CD8-positive, alpha-beta memory T cell (primary cell): ENCODE measurements at places on chromosomes 2 and 18. TPM values are rescaled to one million over a fixed set of nuclear protein-coding genes. Genes with fewer than 3 reads are reported as not detected.

GRCh38 chr2:167294776-167295140 is 406.5 kb downstream of the XIRP2 start:
- no peak for DNase-seq

DNA sequence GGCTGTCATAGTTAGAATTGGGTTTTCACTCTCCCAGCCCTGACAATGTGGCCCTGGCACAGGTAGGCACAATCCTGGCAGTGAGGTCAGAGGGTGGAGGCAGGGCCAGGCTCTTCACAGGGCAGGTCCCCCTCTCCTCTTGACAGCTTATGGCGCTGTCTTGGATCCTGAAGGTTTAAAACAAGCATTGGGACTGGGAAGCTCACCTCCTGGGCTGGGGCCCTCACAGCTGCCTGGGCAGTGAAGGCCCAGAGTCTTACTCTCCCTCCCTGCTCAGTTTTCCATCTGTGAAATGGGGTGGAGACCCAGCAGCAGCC is 23.3 kb downstream of the LBH start:
- no peak for DNase-seq

DNA sequence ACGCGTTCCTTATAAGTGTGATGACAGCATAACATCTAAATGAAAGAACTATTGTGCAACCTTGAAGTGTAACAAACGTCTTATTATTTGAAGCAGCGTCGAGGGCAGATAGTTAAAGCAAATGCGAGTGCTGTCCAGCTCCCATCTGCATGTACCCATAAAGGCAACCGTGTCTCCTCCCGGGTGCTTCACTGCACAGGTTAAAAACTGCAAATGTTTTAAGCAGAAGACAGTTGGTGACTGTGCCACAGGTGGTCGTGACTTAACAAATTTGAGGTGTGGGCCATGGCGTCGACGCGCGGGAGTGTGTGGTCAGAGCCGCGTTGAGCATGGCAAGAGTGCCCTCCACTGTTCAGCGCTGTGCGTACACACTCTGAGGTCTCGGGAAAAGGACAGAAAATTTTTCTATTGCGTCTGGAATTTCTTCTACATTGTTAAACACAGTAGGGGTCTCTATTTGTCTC is 6.4 kb downstream of the SALL3 start:
- DNase-seq, result no peak

GRCh38 chr2:48112911-48113680 is 206.8 kb upstream of the FBXO11 start:
- DNase-seq, result no peak

DNA sequence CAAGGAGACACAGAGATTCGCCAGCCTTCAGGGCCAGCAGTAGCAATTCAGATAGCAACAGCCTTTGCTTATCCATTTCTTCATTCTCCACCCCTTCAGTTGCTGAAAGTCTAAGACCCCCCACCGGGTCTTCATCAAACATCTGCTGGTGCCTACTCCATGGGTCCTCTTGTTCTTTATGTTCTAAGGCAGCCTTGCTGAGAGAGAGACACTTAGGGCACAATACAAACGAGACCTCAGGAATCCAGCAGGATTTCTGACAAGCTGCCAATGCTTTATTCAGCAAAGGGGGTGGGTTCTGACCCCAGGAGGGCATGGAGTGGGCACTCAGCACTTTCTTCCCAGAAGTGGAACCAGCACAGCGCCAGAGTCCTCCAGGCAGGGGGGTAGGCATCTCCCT is 36.2 kb upstream of the CNGA3 start:
- DNase-seq, result no peak

DNA sequence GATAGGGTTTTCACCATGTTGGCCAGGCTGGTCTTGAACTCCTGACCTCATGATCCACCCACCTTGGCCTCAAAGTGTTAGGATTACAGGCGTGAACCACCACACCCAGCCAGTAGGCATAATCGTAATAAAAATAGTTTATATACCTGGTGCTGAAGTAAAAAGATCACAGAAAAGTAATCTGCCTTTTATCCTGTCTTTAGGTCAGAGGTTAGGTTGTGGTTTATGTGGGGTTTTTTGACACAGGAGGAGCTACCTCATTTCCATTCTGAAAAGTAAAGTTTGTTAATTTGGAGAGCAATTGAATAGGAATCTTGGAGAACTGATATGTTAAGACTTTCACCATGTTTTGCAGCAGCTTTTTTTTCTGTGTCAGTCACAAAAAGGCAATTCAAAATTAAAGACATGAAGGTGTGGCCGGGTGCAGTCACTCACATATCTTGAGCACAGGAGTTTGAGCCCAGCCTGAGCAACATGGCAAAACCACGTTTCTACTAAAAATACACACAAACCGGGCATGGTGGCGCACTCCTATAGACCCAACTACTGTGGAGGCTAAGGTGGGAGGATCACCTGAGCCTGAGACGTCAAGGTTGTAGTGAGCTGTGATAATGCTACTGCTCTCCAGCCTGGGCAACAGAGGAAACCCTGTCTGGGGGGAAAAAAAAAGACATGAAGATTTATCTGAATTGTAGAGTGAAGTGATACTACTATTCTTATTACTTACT is 31.5 kb downstream of the CCNT2 start:
- DNase-seq, result no peak

GRCh38 chr18:58649966-58650816 is 21.1 kb upstream of the MALT1 start:
- peak; percentile 28 for DNase-seq

DNA sequence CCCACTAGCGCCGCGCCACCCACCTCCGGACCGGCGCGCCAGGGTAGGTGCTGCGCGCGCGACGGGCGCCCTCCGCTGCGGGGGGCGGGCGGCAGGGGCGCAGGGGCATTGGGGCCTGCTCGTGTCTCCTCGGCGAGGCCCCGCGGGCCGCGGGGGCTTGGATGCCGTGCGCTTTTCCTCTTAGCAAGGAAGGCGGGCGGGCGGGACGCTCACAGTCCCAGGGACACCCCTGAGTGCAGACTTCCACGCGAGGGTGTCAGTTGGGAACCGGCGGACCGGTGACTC is 748 bp downstream of the TWIST2 start:
- no peak for DNase-seq

DNA sequence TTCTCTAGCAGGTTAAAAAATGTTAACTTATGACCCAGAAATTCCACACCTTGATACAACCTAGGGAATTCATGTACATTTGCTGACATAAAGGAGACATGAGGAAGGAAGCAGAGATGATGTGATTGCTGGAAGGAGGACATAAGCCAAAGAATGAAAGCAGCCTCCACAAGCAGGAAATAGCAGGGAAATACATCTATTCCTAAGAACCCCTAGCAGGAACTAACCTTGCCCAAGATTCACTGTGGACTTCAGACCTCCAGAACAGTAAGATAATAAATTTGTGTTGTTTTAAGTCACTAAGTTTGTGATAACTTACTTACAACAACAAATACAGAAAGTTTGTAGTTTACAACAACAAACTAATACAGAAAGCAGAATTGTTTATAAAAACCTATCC is 4.6 kb upstream of the DSG4 start:
- no peak for DNase-seq

DNA sequence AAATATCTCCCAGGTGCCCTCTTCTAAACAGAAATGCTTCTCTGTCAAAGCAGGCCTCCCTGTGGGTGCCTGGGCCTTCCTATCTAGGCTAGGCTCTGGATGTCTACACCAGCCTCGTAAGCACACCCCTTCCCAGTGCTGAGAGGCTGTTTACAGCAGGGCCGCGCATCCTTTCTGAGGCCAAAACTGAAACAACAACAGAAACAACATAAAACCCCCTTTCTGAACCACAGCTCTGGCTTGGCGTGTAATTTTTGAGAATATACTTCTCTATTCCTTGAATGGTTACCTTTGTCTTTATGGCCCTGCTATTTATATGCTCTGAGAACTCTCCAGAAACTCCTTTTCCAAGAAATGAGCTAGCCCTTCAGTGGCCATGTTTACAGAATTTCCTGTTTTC is 118.4 kb downstream of the BCL2L11 start:
- no peak for DNase-seq

DNA sequence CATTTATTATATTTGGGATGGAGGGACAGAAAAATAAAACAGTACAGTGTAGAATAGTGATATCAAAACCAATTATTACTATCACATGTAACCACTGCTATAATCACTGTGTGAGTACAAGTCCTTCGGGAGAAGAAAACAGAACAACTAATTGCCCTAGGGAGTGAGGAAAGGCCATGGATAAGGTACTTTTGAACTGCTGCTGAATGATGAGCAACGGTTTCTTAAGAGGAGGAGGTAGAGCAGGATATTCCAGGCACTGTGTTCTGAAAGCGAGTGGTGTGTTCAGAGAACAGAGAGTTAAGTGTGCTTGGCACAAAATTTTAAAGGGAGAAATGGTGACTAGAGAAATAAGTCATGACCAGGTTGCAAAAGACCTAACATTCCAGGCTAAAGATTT is 134.2 kb downstream of the CALCRL start:
- DNase-seq, result no peak

GRCh38 chr18:10453806-10454680 is at the start of gene APCDD1:
Gene APCDD1, plus strand, starts transcription at chr18:10454635. Its CDS starts 347 bp downstream, at chr18:10454982.
- DNase-seq, result no peak

DNA sequence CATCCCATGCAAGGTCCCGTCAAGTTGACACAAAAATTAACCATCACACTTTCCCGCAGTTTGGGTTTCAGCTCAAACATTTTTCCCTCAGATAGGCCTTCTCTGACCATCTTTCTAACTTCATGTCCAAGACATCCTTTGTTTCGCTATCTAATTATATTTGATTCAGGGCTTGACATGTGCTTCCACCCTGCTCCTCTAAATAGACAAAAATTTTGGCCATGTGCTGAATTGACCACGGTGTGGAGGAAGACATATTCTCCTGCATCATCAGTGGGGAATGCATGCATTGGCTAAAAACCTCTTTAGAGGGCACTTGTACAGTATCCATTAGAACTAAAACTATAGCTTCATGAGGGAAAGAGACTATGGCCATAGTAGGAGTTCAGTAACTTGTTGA is 81.2 kb downstream of the PLCL1 start:
- DNase-seq, result no peak

DNA sequence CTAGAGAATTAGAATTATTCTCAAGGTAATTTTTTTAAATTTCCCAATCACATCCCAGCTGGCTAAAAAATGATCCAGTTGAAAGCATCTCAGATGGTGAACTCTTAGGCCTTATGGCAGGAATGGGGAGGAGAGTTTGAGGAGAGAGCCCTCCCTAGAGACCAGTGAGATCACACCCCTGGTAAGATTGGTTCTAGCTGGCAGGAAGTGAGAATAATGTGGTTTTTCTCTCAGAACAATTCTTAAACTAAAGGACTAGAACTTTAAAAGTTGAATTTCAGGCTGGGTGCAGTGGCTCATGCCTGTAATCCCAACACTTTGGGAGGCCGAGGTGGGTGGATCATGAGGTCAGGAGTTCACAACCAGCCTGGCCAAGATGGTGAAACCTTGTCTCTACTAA is 120.2 kb downstream of the MYO3B start:
- DNase-seq, result no peak

DNA sequence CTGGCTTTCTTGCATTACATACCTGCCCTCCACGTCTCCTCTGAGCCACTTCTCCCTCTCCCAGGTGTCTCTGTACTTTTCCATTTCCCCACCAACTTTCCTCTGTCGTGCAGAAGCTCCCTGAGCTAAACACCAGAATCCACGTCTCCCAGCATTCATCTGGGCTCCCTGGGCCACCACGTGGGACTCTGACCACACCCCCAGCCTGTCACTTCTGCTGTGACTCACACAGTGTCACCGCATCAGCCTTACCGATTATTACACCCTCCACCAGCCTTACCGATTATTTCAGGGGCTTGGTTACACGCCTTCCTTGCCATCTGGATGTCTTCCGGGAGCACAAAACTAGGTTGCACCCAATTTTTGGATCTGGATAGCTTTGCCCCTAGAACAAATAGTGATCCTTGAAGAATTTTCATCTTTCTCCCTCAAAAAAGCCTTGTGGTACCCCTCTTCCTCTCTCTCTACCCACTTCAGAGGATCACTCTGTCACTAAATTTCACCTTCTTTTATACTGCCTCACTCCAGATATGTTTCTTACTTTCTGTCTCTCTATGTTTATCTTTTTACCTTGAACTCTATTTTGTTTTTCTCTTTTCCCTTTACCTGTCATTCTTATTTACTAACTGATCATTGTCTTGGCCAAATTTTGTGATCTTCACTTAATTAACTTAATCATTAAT is 136.9 kb upstream of the CAB39 start:
- DNase-seq, result peak; percentile 51

DNA sequence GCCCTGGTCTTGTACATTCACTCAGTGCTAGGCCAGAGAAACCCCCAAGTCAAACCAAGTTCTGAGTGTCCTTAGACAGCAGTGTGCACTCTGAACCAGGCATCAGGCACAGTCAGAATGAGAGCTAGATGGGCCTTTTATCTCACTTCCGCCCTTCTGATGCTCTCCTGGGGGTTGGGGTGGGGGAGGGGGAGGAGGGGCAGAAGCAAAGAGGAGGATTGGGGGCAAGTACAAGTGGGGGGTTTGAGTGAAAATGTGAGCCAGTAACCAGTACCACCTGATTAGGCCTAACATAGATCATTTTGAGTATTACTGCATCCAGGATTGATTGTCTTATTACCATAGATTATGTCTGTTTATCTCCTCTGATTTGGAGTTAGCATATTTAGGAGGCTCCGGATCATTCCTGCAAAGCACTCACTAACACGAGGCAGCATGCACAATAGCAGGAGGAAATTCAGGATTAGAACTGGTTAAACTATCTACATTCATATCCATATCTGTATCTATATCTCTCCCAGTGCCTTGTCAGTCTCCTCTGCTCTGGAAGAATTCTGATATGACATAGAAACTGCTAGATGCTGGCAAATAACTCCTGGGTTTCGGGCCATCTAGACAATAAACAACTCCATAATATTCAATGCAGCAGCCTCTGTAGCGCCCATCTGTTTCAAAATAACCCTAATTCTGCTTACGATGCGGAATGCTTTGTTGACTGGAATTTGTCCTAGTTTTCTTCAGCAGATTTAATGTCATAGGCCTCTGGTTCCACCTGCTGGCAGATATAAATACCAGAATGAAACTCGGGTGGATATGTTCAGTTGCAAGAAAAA is 149.1 kb downstream of the RHBDD1 start:
- no peak for DNase-seq

DNA sequence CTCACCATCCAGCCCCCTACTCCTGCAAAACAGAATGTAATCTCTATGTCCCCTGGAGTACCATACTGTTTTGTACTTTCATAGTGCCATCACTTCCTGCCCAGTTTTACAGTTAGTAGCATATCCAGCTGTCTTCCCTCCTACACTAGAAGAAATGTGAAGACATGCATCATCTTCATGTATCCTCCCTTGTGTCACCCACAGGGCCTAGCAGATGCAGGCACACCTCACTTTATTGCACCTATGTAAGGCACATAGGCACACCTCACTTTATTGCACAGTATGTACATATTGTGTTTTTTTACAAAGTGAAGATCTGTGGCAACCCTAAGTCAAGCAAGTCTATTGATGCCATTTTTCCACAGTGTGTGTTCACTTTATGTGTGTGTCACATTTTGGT is 12.0 kb downstream of the DNAJC27 start:
- DNase-seq, result no peak

GRCh38 chr2:160471950-160472349 is 21.7 kb downstream of the RBMS1 start:
- DNase-seq, result no peak

Gene PIEZO2
- not detected for total RNA-seq

Gene AMER3
- not detected for total RNA-seq

Gene GKN2
- not detected for total RNA-seq
